ENCODE measurements at places on chromosomes 6 and 20.

GRCh38 chr6:125994670-125995488, 8.5 kb downstream of the TRMT11 start:
- DNase-seq: no peak

- DNase-seq: no peak
Measured at GRCh38 chr20:31568041-31568731, 36.9 kb upstream of the ID1 start.

DNA sequence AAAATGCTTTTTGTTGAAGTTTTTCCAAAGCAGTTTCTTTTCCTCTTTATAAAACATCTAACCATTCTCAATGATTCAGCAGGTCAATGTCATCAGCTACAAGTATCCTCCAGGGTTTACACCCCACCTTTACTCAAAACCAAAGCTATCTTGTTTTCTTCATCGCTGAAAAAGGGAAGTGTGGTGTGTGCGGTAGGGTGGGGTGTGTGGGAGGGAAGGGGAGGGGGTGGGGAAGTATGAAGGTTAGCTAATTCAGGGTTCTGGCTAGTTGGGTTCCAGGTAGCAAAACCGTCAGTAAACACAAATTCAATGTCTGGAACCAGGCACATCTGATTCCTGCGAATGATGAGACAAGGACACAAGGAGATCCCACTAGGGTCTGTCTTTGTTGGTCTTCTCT, 189.6 kb downstream of the GJA10 start:
- DNase-seq: peak; percentile 70

- no peak for DNase-seq
Measured at GRCh38 chr6:29319931-29320330, 18.4 kb downstream of the OR14J1 start.

GRCh38 chr6:125190667-125191066, 37.1 kb downstream of the TPD52L1 start:
- no peak for DNase-seq

DNA sequence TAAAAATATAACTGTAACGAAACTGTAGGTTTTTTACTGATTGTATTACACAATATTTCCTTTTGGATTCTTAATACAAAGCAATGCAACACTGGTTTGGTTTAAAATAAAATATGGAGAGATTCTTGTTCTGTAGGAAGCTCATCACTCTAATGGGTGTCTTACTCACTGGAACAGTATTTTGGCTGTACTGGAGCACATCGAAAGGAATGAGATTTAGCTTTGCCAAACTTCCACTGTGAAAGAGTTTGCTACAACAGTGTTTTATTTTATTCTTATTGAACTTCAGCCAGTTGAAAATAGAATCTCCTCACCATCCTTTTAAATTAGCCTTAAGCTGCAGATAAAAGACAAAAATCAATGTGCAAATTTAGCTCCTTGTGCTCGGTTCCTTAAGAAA, 230.7 kb upstream of the QKI start:
- no peak for DNase-seq

DNA sequence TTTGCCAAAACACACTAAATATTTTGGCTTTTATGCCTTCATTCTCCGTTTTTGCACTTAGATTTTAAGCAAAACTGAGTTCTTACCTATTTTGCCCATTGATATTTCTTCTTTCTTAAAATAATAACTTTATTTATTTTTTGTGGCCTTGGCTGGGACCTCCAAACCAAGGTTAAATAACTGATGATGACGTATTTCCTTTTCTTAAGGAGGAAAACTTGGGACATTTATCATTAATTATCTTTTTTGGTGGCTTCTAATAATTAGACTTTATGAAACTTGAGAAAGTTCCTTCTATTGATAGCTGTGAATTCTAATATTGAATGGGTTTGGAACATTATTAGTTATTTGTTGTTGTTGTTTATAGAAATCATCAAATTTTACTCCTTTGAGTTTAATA, 154.5 kb downstream of the ADGB start:
- no peak for DNase-seq

DNA sequence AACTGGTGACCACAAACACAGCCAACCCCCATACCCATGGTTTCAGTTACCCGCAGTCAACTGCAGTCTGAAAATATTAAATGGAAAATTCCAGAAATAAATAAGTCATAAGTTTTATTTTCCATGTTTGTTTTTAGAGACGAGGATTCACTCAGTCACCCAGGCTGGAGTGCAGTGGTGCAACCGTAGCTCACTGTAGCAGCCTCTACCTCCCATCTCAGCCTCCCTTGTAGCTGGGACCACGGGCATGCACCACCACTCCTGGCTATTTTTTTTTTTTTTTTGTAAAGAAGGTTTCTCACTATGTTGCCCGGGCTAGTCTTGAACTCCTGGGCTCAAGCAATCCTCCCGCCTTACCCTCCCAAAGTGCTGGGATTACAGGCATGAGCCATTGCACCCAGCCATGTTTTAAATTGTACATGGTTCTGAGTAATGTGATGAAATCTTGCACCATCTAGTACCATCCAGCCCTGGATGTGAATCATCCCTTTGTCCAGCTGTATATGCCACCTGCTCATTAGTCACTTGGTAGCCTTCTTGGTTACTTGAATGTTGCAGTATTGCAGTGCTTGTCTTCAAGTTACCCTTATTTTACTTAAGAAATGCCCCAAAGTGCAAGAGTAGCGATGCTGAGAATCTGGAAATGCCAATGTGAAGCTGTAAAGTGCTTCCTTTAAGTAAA, 14.5 kb downstream of the CSNK2A1 start:
- DNase-seq: no peak

GRCh38 chr20:62528983-62529891, 53.4 kb upstream of the GATA5 start:
- no peak for DNase-seq

- no peak for DNase-seq
Measured at GRCh38 chr20:61841966-61842365, 223.7 kb downstream of the TAF4 start.

GRCh38 chr6:35318196-35319171, 20.9 kb downstream of the DEF6 start:
- DNase-seq: no peak

GRCh38 chr20:35329435-35330139, 37.4 kb upstream of the FAM83C start:
- peak; percentile 71 for DNase-seq

DNA sequence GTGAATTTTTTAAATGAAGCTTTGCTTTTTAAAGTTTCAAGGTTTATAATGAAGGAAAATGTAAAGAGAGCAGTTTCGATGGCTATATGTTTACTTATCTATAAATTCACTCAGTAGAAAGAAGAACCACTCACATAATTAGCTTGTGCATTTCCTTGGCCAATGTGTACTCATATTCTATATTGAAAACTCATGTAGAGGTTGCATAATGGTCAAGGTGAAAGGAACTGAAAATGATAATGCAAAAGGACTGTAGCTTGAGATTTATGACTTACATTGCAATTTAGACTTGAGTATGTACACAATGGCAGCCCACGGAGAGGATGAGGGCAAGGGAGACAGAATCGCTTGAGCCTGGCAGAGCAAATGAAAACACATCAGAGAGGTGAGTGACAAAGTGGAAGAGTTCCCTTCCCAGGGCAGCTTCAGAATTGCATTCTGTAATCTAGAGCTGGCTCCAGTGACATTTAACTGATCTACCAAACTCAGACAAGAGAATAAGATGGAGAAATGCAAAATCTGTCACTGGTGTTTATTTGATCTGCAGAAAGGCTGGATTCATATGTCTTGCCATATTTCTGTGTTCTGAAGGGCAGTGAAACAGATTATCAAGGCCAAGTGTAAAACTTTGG, 191.8 kb downstream of the TMEM200A start:
- no peak for DNase-seq

DNA sequence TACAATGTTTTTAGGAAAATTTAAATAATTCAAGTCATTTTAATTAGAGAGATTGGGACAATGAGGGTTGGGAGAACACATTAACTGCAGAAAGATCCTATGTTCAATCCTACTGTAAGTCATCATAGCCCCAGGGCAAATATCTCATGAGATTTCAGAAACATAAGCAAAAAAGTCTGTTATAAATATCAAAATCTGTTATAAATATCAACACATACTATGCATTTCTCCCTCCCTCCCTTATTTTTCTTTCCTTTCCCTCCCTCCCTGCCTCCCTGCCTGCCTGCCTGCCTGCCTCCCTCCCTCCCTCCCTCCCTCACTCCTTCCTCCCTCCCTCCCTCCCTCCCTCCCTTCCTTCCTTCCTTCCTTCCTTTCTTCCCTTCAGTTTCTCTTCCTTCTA, 267.3 kb upstream of the SASH1 start:
- no peak for DNase-seq

- peak; percentile 95 for DNase-seq
Measured at GRCh38 chr6:26537160-26537845, 863 bp upstream of the HMGN4 start.

GRCh38 chr6:32554116-32554965, 24.3 kb upstream of the HLA-DRB5 start:
- DNase-seq: no peak

GRCh38 chr6:13992417-13993055, 67.8 kb downstream of the RNF182 start:
- no peak for DNase-seq

DNA sequence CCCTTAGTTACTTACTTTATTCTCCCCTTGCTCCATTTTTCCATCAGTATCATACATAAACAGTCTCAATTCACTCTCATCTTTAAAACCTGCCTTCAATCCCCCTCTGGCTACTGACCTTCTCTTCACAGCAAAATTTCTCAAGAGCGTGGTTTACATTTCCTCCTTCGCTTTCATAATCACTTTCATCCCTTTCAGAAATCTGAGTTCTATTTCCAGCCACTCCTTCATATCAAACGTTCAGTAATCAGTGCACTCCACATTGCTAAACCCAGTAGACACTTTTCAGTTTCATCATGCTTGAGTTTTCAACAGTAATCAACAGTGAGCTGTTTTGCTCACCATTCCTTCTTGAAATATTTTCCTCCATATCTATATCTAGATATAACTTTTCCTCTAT, 176.7 kb upstream of the HSF2 start:
- DNase-seq: no peak

GRCh38 chr6:94668876-94669275, 908.5 kb upstream of the MANEA start:
- DNase-seq: no peak

DNA sequence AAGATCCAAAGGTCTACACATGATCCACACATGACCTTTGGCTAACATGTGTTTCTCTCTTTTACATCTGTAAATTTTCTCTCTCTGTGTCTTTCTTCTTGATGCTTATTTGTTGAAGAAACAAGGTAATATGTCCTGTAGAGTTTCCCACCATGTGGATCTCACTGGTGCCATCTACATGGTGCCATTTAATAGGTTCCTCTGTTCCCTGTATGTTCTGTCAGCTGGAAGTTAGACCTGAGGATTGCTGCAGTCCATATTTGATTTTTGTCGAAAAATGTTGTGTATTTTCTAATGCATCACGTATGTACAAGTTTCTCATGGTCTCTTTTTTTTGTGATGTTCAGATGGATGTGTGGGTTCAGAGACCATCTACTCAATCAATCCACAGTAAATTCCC, 30.0 kb downstream of the FOXA2 start:
- no peak for DNase-seq

GRCh38 chr6:76435174-76435573, 362.7 kb upstream of the IMPG1 start:
- DNase-seq: no peak

Data from activated effector memory CD4-positive, alpha-beta T cell treated with anti-CD3 and anti-CD28 coated beads, Interleukin-2, amount 50 U/mL, for 16 hours (primary cell).